MCF 10A (cell line): ENCODE measurements at places on chromosomes 2 and 18. TPM values are rescaled to one million over a fixed set of nuclear protein-coding genes. Genes with fewer than 3 reads are reported as not detected.
A peak's percentile ranks its signal among the peaks of the same experiment; 100 is the strongest.

DNA sequence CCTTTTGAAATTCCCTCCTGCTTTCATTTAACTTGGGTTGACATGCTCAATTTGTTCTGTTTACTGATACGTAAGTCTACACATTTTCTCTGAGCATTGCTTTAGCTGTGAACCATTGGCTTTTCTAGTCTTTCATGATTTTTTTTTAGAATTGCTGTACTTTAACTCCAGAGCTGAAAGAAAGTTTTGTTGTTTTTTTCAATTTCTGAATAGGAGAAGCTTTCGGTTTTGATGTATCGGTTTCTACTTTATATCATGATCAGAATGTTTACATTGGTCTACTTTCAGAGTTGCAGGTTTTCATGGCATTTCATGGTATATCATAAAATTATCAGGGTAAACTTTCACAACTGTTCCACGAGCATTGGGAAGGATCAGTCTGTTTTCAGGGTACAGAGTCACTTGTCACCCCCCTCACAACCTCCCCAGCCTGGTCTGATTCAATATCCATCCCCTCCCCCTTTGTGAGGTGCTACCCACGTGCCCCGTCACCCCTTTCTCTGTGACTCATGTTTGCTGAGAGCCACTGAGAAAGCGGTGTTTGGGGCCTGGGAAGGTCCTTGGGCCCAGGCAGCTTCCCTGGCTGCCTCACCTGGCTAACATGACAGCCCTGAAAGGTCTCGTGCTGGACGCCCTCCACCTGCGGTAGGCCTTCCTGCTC, 7.0 kb downstream of the ASTL start:
- no peak overlapping the region for H3K4me3 ChIP-seq
- no peaks in the 10 kb centered on the region for H3K4me1 ChIP-seq
- H3K27me3 ChIP-seq, result peaks cover 62% of the 10 kb centered on the region

DNA sequence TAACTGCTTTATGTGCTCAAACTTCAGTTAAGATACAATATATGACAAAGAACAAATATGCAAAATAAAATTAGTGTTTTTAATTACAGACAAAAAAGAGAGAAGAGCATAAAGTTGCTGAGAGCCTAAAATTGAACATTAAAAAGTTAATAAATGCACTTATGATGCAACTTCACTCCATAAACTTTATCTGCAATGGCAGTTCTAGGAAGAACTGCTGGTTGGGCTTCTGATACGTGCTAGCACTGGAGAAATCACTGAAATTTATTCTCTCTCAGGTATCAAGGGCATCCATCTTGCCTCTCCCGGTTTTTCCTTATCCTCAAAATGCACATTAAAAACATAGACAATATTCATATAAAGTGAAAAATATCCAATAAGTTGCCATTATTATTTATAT, 35.7 kb downstream of the MYO3B start:
- H3K4me1 ChIP-seq, result no peaks in the 10 kb centered on the region
- DNase-seq, result no peak
- H3K36me3 ChIP-seq, result no peaks in the 10 kb centered on the region
- no peaks in the 10 kb centered on the region for H3K27me3 ChIP-seq

- peaks cover 7% of the 10 kb centered on the region for H3K36me3 ChIP-seq
- H3K27ac ChIP-seq, result peak overlapping the region; percentile 76
- H3K4me3 ChIP-seq, result no peak overlapping the region
- H3K27me3 ChIP-seq, result no peaks in the 10 kb centered on the region
Measured at GRCh38 chr2:230738391-230738811, 25.8 kb downstream of the CAB39 start.

DNA sequence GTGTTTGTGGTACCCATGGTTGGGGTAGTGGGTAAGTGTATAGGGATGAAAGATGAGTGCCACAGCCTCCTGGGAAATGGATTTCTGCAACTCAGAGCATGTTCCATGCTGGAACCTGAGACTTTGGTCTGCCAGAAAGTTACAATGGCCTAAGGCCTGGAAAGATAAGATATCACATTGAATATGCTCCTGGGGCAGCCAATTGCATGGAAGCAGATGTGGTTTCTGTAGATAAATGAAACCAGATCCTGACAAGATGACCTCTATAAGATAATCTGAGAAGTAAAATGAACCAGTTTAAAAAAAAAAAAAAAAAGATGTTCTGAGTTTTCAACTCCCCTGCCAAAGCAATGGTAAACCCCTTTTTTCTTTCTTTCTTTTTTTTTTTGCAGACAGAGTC, 91.4 kb upstream of the NCK2 start:
- DNase-seq, result no peak
- peaks cover 17% of the 10 kb centered on the region for H3K27me3 ChIP-seq
- no peak overlapping the region for H3K4me3 ChIP-seq
- no peaks in the 10 kb centered on the region for H3K4me1 ChIP-seq

GRCh38 chr2:240782221-240782885, 37.7 kb downstream of the KIF1A start:
- no peak overlapping the region for H3K27ac ChIP-seq
- H3K4me1 ChIP-seq, result no peaks in the 10 kb centered on the region
- H3K27me3 ChIP-seq, result no peaks in the 10 kb centered on the region

DNA sequence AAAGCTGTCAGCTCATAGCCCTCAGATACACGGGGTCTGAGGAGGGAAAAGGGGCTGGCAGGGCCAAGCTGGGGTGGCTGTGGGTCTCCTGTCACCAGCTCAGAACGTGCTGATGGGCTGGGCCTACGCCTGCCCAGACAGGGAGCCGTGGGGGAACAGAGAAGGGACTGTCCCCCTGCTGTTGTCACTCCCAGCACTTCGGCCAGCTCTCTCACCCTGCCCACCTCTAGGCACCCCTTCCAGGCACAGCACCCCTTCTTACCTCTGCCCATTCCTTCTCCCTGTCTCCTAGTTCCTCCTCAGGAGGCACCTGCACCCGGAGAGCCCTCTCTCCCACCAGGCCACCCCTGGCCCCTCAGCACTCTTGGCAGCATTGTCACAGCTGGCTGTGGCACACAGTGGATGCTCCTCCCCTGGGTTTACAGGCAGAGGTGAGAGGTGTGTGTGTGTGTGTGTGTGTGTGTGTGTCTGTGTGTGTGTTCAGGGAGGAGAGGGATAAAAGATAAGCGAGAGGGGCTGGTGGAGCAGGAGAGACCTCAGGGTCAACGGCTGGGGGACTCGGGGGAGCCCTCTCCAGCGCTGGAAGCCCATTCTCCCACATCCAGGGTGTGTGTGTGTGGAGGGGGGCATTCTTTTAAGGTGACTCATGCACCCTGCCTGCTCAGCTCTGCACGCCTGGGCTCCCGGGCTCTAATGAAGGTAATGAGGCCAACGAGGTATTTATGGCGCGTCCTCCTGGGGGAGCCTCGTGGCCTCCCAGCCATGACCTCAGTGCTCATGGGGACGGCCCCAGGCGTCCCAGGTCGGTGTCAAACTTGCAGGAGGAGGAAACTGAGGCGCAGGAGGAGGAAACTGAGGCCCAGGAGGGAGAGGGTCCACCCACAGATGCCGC, 66.1 kb upstream of the SMAD7 start:
- H3K36me3 ChIP-seq, result no peaks in the 10 kb centered on the region
- peaks cover 19% of the 10 kb centered on the region for H3K4me1 ChIP-seq
- no peak overlapping the region for H3K4me3 ChIP-seq
- H3K27ac ChIP-seq, result no peak overlapping the region

DNA sequence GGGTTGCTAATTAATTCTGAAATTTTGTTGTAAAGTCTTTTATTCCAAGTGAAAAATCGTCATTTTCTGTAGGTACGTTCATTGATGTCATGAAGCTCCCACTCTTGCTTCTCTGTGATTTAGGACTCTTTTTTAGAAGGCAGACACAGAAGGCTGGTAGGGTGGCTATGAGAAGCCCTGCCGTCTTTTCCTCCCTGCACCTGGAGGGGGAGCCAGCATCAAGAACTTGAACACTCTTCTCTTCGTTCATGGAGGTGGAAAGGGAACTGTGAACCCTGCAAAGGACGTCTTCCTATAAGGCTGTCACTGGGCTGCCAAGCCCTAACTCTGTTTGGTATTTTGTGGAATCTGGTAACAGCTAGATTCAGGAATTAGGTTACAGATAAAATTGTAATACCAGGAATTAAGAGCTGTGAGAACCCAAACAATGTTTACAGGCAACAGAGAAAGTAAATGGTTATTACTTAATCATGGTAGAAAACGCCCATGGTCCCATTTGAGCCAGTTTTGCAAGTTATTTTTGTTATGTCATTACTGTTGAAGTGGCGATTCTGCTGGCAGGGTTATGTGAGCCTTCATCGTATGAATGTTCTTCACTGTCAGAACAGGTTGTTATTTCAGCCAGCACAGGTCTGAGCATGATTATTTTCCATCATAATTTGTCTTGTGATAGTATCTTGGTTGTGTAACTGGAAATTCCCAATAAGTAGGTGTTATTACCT, 112.2 kb downstream of the OSBPL6 start:
- no peak overlapping the region for H3K4me3 ChIP-seq
- H3K27ac ChIP-seq, result no peak overlapping the region
- peaks cover 16% of the 10 kb centered on the region for H3K4me1 ChIP-seq

DNA sequence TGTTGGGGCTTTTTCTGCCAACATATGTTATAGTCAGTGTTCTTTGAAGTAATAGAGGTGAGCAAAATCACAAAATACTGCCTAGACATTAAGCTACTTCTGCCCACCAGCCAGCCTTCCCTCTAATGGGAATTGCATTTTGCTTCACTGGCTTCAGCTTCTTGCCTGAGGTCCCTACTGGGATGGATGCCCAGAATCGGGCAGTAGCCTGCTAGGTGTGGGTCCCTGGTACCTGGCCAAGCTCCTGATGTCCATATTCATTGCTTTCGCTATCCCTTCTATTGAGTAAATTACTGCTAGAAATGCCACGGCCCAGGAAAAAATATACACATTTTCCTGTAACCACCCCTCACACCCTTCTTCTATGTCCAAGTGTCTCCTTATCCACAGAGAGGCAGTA, 27.0 kb downstream of the CRYGD start:
- H3K36me3 ChIP-seq, result peaks cover 6% of the 10 kb centered on the region
- no peak overlapping the region for H3K4me3 ChIP-seq
- H3K27me3 ChIP-seq, result peaks cover 5% of the 10 kb centered on the region
- DNase-seq, result peak; percentile 18
- H3K4me1 ChIP-seq, result peaks cover 4% of the 10 kb centered on the region

DNA sequence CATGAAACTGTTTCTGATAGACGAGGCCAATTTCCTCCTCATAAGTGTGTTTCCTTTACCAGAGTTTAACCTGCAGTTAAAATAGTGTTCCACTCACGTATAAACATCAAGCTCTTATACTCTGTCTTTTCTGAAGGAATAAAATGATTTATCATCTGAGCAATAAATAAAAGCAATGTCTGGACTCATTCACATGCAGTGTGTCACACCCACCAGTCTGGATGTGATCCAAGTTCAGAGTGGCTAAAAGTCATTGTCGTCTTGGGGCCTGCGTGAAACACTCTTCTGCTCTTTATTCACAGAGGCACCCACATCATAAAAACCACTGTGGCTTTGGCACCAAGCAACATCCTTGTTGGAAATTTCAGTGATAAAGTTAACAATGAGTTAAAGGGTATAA, 19.5 kb upstream of the SLC9A4 start:
- no peaks in the 10 kb centered on the region for H3K4me1 ChIP-seq
- no peaks in the 10 kb centered on the region for H3K36me3 ChIP-seq
- DNase-seq, result no peak
- no peak overlapping the region for H3K27ac ChIP-seq
- H3K4me3 ChIP-seq, result no peak overlapping the region
- H3K27me3 ChIP-seq, result peaks cover 9% of the 10 kb centered on the region

DNA sequence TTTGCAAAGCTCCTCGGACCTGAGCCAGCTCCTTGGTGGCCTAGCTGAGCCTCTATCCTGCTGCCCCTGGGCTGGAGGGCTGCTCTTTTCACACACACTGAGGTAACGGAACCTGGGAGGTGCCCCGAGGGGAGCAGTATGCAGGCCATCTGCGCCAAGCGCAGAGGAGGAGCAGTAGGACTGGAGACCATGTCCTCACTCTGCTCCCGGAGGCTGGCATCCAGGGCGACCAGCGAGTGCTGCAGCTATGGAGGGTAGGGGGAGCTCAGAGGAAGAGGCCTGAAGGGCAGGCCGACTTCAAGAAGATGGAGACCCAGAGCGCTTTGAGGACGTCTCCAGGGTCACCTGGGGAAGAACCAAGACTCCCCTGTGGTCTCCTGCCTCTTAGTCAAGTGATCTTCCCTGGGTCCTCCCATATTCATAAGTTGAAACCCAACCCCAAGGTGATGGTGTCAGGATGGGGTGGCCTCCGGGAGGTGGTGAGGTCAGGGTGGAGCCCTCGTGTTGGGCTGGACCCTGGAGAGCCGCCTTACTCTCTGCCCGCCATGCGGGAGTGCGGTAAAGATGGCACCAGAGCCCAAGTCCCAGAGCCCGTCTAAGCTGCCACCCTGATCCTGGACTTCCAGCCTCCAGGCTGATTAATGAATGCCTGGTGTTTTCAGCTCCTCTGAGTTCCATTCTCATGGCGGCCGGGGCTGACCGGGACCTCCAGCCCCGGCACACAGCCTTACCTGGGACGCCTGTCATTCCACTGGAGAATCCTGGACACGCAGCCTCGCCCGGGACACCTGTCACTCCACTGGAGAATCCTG, 160.7 kb downstream of the NDUFA10 start:
- no peak overlapping the region for H3K4me3 ChIP-seq
- no peak for DNase-seq
- H3K4me1 ChIP-seq, result no peaks in the 10 kb centered on the region
- no peaks in the 10 kb centered on the region for H3K36me3 ChIP-seq
- H3K27me3 ChIP-seq, result peaks cover 38% of the 10 kb centered on the region

DNA sequence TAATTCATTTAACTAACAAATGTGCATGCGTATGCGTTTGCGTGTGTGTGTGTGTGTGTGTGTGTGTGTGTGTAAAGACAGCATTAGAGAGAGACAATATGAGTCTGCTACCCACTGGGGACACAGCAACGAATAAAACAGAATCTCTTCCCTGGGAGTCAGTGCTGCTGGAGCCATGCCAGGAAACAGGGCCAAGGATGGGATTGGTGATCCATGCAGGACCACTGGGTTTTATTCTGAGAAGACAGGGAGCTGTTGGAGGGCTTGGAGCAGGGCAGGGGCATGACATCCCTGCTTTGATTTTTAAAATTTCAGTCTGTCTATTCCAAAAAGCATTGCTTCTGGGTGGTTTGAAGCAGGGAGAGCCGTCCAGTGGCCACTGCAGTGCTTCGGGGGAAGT, 62.9 kb downstream of the PDCL3 start:
- no peak for DNase-seq
- no peak overlapping the region for H3K4me3 ChIP-seq
- peaks cover 49% of the 10 kb centered on the region for H3K27me3 ChIP-seq
- H3K4me1 ChIP-seq, result no peaks in the 10 kb centered on the region
- no peaks in the 10 kb centered on the region for H3K36me3 ChIP-seq
- H3K27ac ChIP-seq, result no peak overlapping the region

Gene CAPG
- total RNA-seq, result 173 and 188 TPM in 2 replicates

Gene ERBB4
- not detected in 2 replicates for total RNA-seq

Gene CYP27A1
- 0.12 TPM in 1 of 2 replicates, not detected in the other for total RNA-seq

Gene PLEKHH2
- total RNA-seq, result 0.93 and 1.2 TPM in 2 replicates

Gene SERPINB11
- not detected in 2 replicates for total RNA-seq

Gene CDK5R2
- total RNA-seq, result not detected in 2 replicates

Gene METTL8
- total RNA-seq, result 28.4 and 55.1 TPM in 2 replicates

Gene TTC27
- 21.1 and 29.1 TPM in 2 replicates for total RNA-seq

Gene CHST10
- 2.3 and 4.0 TPM in 2 replicates for total RNA-seq

Gene ZDBF2
- total RNA-seq, result 15.6 and 21.3 TPM in 2 replicates

Gene SERPINB13
- 0.49 TPM in 1 of 2 replicates, not detected in the other for total RNA-seq

Gene GKN1
- not detected in 2 replicates for total RNA-seq

Gene IL37
- not detected in 2 replicates for total RNA-seq

Gene TAF1B
- 19.7 and 25.5 TPM in 2 replicates for total RNA-seq

Gene CHRNG
- not detected in 2 replicates for total RNA-seq

Gene MARCO
- 1.5 and 2.4 TPM in 2 replicates for total RNA-seq
